ENCODE measurements at places on chromosomes 2 and 18. TPM values are rescaled to one million over a fixed set of nuclear protein-coding genes. Genes with fewer than 3 reads are reported as not detected.

The GCKR gene
- polyA plus RNA-seq: 0.36 TPM

The CIB4 gene
- not detected for polyA plus RNA-seq

The HAAO gene
- 4.2 TPM for polyA plus RNA-seq

The KCNG3 gene
- not detected for polyA plus RNA-seq
